ENCODE measurements at places on chromosomes 4 and X.

DNA sequence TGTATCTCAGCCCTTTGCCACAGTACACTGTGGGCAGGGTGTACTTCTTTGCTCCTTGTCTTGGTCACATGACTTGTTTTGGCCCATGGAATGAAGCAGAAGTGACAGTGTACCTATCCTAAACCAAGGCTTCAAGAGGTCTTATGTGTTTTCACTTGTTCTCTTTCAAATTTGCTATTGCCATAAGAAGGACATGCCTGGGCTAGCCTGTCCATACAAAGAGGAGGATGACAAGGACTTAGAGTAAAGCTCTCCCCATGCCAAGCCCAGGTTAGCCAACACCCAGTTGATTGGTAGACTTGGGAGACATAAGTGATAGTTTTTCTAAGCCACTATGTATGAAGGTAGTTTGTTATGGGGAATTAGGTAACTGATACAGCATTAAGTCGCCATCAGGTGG, 141.1 kb upstream of the MID1 start:
- DNase-seq, result no peak

- DNase-seq, result no peak
These were observed 49.9 kb upstream of the SRD5A3 start for GRCh38 chr4:55296096-55296495.

DNA sequence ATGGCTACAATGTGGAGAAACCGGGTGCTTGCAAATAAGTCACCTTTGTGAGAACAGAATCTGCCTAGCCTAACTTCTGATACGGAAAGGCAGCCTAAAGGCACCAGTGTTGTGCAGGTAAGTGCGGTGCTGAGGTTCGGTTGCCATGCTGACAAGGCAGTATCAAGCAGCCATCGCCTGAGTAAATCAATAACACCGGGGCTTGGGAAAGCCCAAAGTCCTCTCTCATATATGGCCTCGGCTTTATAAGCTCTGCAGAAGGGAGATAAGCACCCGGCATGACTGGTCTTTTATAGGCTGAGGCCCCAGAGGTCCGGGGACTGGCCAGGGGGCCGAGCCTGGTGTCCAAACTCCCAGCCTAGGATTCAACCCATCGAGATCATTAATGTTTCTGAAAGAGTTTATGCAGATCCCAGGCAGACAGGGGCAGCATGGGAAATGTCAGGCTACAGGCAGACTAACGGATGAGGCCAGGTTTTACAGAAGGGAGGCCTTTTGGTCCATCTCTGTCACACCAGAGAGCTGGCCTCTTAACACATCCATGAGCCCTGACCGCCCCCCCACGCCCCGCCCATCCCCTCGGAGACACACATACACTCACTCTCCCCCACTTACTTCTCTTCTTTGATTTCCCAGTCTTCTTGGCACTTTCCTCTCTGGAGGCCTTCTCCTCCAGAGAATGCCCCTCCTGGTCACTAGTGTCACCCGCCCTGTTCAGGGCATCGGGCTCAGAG, 38.5 kb downstream of the ELF4 start:
- DNase-seq, result no peak

DNA sequence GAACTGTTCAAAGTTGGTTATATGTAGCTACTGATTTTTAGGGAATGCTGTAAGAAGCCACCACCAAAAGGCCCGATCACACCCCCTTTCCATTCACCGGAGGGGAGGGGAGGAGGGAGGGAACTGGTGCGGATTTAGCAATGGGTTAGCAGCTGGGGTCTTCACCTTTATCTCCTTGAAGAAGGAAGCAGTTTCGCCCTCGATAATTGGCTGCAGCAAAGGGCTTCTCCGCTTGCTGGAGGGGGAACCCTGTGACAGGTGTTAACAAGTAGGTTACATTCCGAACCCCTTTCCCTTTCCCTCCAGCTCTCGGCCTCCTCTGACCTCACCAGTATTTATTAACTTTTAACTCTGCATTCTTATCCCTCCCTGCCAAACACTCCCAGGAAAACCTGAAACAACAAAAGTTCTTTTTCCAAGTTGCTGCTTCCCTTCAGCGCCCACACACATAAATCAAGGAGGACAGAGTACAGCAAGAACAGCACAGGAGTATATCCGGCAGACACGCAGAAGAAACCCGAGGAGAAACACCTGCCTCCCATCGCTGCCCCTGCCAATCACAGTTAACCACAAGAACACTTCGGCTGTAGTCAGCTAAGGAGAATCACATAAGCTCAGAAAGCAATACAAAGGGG, 39.8 kb upstream of the NAP1L5 start:
- no peak for DNase-seq

- DNase-seq, result no peak
These were observed 63.5 kb upstream of the WDR17 start for GRCh38 chr4:176002007-176002613.

All from T-helper 9 cell (primary cell).